ENCODE measurements at places on chromosomes 1 and 21.
A peak's percentile ranks its signal among the peaks of the same experiment; 100 is the strongest.

DNA sequence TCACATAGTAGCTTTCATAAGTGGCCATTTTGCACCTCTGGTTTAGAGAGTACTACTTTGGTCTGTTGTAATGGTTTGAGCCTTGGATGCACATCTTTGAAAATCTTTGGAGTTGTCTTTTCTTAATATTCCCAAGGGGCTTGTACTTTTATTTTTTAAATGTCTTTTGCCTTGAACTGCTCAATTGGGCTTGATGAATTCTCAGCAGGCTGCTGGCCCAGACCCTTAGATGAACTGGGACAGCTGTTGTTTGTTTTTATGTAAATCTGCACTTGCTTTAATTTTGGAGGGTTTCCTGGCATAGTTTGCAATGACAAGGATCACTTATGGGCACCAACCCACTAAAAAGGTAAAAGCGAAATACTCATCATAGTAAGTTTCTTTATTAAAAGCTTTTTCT lies 24.9 kb downstream of the NGF start:
- no peak for DNase-seq

DNA sequence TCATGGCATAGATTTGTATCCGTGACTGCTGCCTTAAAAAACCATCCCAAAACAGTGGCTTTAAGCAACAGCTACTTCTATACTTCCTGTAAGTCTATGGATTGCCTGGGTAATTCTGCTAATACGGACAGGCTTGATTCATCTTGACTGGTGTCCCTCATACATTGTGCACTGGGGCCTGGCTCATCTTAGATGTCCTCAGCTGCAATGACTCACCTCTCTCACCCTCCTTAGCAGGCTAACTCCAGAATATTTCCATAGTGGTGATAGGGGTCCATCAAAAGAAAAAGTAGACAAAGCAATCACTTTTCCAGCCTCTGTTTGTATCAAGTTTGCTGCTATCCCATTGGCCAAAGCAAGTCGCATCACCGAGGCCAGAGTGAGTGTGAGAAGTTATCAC lies 409.1 kb upstream of the KAZN start:
- no peak for DNase-seq

GRCh38 chr1:8412183-8412831 lies 94.4 kb downstream of the SLC45A1 start:
- no peak for DNase-seq

- no peak for DNase-seq
These were observed 12.7 kb downstream of the ATP1A4 start for GRCh38 chr1:160164121-160164520.

DNA sequence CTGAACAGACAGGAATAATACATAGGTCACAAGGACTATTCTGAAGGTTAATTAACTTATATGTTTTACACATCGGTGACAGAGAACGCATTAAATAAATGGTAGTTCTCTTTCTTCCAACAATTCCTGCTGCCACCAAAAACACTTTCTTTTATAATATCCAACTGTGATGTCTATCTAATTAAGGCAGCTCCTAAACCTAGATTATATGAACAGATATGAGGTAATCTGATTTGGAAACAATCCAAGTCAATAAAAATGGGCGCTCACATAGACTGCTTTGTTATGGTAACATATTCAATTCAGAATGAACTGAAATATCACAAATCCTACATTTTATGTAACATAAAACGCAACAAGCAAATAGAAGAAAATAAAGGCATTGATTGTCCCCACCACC lies 16.0 kb downstream of the CYYR1 start:
- no peak for DNase-seq

GRCh38 chr1:116322752-116323405 lies 50.2 kb upstream of the ATP1A1 start:
- no peak for DNase-seq

DNA sequence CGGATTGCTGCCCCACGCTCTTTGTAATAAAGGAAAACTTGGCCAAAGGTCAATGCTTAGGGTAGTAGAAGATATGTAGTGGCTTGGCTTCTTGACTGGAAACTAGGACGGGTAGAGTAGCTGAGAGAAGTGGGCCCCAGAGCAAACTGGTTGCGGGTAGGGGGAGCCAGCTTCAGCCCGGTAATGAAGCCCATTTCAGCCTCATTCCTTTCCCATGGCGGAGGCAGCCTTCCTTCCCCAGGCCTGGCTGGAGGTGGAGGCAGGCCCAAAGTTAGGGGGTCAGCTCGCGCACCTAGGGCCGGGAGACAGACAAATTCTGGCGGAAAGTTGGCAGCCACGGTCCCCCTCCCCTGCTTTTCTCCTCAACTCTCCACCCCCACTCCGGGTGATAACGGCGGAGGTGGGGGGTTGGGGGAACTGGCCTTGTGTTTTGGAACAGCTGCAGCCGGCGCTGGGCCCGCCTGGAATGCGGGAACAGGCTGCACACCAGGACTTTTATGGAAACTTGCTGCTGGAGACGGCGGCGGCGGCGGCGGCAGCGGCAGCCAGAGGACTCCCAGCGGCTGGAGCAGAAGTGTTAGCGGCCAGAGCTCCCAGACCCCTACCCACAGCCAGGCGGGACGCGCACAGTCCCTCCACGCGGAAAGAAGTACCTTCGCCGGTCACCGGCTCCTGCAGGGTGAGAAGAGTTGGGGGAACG lies at the start of gene NEXN:
NEXN (plus strand) TSS at position 544 of the 700 bp plus-strand sequence. CDS start 27,483 bp downstream, outside the sequence.
- peak; percentile 50 for DNase-seq

GRCh38 chr21:16840538-16840937 lies 672.3 kb upstream of the CXADR start:
- no peak for DNase-seq

GRCh38 chr21:45828580-45829570 lies 152.7 kb upstream of the COL6A1 start:
- DNase-seq: no peak

DNA sequence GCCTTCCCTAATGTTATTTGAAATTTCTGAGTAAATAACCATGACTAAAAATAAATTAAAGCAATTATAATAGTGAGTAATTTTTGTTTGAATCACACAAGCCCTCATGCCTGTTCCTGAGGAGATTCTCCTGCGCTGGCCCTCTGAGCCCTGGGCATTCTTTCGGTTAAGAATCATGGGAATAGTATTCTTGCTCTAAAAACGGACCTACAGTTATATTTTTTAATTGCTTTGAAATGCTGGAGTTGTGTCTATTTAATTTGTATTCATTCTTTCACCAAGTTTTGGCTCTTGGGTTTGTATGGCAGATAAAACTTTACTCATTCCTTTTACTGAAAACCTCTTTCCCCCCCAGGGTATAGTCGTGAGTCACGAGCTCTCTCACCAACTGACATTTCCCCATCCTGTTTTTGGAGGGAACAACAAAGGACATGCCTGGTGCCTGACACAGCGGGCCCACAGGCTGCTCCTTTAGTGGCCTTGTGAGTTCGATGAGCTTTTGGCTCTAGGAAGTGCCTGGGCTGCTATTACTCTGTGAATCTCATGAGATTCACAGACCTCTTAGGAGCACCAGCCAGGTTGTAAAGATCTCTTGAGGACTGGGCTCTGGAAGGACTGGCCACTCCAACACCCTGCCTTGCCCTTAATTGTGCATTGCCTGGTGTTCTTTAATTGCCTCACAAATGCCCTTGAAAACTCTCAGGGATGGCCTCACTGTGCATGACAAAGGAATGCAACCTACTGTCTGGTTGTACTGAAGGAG lies 58.6 kb downstream of the DDR2 start:
- no peak for DNase-seq

GRCh38 chr1:228417061-228417460 lies 400 bp upstream of the TRIM17 start:
- no peak for DNase-seq

DNA sequence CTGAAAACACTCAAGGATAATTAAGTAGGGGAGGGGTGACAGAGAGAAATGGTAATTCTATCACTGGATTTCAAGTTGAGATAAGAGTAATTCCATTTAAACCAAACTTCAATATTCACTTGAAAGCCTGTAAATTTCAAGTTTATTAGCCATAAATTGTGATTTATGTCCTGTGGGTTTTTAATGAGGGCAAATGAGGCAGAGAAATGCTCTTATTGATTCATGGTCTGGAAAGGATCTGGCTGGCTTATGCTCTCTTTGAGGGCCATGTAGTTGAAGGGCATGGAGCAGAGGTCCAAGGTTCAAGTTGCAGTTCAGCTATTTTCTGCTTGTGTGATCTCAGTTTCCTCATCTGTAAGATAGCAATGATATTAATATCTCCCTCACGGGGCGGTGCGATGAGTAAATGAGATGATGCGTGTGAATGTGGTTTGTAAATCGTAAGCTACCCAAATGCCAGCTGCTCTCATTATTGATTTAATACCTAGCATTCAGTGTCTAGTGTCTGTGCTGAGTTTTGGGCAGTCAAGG lies 12.3 kb downstream of the OLFML3 start:
- no peak for DNase-seq

- no peak for DNase-seq
These were observed 60.1 kb downstream of the PTP4A2 start for GRCh38 chr1:31878058-31878457.

- DNase-seq: no peak
These were observed 113.9 kb downstream of the DSCAM start for GRCh38 chr21:40733024-40733397.

GRCh38 chr1:93607814-93608186 lies 73.8 kb downstream of the BCAR3 start:
- no peak for DNase-seq

GRCh38 chr1:154716614-154717527 lies 108.9 kb upstream of the ADAR start:
- DNase-seq: no peak

DNA sequence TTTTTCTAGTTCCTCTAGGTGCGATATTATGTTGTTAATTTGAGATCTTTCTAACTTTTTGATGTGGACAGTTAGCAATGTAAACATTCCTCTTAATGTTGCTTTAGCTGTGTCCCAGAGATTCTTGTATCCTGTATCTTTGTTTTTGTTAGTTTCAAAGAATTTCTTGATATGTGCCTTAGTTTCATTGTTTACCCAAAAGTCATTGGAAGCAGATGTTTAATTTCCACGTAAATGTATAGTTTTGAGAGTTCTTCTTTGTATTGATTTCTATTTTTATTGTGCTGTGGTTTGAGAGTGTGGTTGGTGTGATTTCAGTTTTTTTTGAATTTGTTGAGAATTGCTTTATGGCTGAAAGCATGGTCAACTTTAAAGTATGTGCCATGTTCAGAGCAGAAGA lies 319.4 kb downstream of the PTBP2 start:
- no peak for DNase-seq

DNA sequence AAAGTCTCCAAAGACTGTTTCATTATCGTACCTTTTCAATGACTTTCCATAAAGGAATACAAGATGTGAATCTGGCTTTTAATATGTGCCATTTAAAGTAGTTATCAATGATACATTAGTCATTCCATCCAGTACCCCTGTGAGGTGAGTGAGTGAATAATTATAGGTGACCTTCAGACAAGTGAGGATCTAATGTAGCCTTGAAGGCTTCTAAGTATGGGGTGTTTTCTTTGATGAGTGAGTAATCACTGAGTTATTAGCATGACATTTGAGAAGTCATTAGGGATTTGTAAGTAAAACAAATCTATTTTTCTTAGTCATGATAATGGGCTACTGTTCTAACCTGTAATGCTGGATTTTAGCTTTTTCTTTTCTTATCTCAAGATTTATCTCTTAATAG lies 831.4 kb downstream of the ADGRL2 start:
- no peak for DNase-seq

DNA sequence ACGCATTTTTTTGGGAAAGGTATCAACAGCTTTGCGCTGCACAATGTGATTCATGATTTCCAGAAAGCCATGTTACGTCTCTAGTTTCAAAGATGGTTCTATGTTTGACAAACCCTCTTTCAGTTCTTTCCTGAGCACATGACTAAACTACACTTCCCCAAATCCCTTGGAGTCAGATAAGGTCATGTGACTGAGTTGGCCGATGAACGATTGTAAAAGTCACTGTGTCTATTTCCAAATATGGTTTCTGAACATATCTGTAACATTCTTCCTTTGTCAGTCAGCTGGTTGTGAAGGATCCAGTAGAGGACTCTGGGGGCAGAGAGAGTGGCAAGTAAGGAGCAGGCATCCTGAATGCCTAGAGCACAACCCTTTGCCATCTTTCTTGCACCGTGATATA lies 35.4 kb downstream of the TMPRSS15 start:
- no peak for DNase-seq

GRCh38 chr1:230541306-230541705 lies 101.0 kb upstream of the COG2 start:
- DNase-seq: no peak

DNA sequence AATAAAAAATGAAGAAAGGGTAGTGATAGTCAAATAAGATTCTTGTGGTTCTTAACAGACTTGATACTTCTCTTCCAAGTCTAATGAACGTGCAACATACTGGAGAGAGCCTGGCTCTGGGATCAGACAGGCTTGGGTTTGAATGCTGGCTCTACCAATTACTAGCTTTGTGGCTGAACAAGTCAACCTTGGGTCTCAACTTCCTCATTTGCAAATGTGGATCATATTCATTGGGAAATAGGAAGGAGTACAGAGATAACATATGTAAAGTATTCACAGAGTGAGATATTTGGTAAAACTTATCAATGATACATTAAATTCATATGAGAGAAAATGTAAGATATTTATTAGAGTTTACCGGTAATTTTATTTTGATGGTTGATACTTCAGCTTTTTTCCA lies 2.0 kb downstream of the EDEM3 start:
- DNase-seq: peak; percentile 42

GRCh38 chr1:90175490-90176167 lies 180.7 kb downstream of the ZNF326 start:
- DNase-seq: no peak

DNA sequence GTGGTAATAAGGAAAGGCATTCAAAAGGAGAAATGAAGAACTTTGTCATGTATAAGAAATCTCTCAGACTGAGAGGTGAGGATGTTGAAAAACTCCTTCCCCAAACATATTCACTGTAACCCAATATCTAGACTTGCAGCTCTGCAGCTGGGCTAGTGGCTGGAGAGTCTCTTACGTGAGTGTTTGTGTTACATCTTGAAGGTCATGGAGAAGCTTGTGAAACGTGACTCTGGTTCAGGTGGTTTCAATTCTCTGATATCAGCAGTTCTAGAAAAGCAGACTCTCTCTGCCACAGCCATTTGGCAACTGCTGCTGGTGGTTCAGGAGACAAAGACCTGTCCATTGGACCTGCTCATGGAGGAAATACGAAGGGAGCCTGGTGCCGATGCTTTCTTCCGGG lies 55.0 kb upstream of the EPHA8 start:
- DNase-seq: no peak

GRCh38 chr1:200866521-200866920 lies 6.3 kb upstream of the GPR25 start:
- no peak for DNase-seq

DNA sequence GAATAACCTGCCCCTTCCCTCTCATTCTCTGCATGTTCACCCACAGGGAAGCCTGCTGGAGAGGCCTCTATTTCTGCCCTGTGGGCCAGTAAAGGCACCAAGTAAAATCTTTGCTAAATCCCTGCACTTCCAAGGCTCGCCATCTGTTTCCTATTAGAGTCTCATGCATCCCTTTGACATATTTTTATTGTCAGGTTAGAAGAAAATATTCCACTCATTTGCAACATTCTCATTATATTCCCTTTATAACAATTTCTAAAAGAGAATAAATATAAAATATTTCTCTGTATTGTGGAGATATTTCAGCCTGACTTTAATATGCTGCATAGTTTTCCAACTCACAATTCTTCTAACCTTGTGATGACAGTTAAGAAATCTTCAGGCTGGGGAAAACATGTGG lies 340.4 kb upstream of the VAMP3 start:
- no peak for DNase-seq

All from NCI-H526 treated with DMSO at 0.1 percent for 48 hours (cell line).